ENCODE measurements at places on chromosomes 7 and 10. TPM values are rescaled to one million over a fixed set of nuclear protein-coding genes. Genes with fewer than 3 reads are reported as not detected.

Gene CLCN1
- 0.09 TPM for polyA plus RNA-seq

Gene PURB
- 4.1 TPM for polyA plus RNA-seq

Gene EPO
- not detected for polyA plus RNA-seq

Gene ANKRD61
- polyA plus RNA-seq = 0.22 TPM

Gene MPP7
- polyA plus RNA-seq = 3.5 TPM

Gene TMEM236
- polyA plus RNA-seq = 0.06 TPM

Gene SPDYE2
- not detected for polyA plus RNA-seq

Gene MNX1
- 0.10 TPM for polyA plus RNA-seq

Gene KIAA1217
- polyA plus RNA-seq = 12.3 TPM

GRCh38 chr7:28678431-28678965 is 266.2 kb downstream of the CREB5 start:
- DNase-seq = peak; percentile 32

DNA sequence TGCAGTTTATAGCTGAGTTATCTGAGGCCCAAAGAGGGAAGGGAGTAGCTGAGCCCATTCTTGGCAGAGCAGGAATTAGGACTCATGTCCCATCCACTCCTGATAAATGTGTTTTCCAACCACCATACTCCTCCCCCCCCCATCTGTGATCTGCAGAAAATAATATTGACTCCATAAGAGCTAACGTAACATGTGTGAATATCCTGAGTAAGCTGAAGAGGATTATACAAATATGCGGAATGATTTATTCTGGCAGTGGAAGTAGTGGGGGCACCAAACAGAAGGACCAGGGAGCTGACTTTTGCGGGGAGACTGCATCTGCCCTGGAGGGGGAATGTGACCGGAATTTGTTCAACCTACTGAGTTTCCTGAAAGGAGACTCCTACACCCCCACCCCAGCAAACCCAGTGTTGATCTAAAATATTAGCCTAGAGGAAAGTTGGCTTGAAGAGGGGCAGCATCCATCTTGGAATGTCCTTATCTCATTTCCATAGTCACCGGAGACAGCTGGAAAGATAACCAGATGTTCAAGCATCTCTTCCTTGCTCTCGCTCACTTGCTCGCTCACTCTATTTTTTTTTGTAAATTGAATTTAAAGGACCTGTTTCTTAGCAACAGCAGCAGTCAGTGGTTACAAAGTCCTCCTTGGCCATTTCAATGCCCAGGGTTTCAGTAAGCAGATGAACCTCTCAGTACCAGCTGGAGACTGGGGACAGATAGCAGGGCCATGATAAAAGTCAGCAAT is 114.7 kb downstream of the RPS24 start:
- no peak for DNase-seq

GRCh38 chr7:11751807-11752389 is 80.1 kb downstream of the THSD7A start:
- no peak for DNase-seq

GRCh38 chr7:22784346-22784745 is 38.3 kb downstream of the TOMM7 start:
- no peak for DNase-seq

DNA sequence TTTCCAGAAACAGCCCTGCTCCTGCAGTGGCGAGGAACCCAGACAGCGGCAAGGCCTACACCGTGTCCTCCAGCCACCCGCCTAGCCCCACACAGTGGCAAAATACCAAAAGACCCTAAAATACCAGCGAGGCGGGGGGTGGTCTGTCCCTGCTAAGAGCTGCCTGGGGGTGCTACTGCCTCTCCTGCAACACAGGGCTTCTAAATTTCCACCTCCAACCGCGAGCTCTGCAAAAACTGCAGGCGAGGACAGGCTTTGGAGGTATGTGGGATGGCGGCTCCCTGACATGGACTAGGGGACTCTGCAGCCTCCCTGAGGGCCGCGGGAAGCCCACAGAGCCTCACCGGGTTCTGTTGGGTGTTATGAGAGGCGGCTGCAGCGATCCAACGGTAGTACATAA is 122.3 kb downstream of the WDR37 start:
- no peak for DNase-seq

DNA sequence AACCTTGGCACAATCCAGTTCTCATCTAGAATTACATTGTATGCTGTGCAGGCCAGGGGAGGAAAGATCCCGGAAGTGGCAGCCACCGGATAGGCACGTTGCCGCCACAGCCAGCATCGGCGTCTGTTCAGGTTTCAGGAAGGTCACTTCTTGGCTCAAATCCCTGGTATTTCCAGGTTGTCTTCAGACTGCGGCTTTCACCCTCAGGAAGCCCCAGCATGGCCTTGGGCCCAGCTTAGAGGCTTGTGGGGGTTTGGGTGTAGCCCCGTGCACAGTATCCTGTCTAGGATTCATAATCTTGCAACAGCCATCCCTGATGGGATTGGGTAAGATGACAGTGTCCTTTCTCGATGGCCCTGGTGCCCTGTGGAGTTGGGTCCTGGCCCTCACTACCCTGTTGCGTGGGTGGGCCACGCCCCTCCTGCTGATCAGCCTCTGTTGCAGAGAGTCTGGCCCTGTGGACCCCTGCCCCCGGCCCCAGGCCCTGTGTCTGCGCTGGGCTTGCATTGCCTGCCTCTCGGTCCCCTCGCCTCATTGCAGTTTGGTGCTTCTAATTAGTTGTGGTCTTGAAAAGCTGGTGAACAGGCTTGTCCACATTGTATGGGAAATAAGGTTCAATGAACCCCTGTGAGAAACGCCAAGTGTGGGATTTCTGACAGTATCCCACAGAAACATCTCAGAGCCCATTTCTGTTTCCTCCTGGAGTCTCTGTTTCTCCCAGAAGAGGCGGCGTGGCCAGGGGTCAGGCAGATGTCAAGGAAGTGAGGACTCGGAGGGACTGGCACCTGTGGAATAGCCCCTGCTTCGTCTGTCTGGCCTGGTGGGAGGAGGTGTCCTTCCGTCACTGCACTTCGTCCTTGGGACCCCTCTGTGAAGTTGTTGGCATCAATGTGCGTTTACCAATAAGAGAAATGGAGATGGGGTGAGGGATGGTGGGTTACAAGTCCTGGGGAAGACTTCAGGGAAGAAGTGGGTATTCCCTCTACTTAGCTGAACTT is 77.5 kb downstream of the MGMT start:
- DNase-seq = no peak
